ENCODE measurements at places on chromosomes 5 and 9. TPM values are rescaled to one million over a fixed set of nuclear protein-coding genes. Genes with fewer than 3 reads are reported as not detected.

GRCh38 chr9:76756268-76756640, 8.0 kb upstream of the PCA3 start:
- no peak for DNase-seq

GRCh38 chr9:105341434-105342146, 97.1 kb downstream of the SLC44A1 start:
- DNase-seq: no peak

ARHGEF28 gene
- total RNA-seq: 9.3 TPM

NOL6 gene
- total RNA-seq: 48.1 TPM

All from chondrocyte (in vitro differentiated cells).